Prostate gland (tissue), 2 donors: ENCODE measurements at places on chromosomes 1 and 21.
A peak's percentile ranks its signal among the peaks of the same experiment; 100 is the strongest.

GRCh38 chr1:185480545-185480944, 163.5 kb upstream of the IVNS1ABP start:
- no peak for DNase-seq

DNA sequence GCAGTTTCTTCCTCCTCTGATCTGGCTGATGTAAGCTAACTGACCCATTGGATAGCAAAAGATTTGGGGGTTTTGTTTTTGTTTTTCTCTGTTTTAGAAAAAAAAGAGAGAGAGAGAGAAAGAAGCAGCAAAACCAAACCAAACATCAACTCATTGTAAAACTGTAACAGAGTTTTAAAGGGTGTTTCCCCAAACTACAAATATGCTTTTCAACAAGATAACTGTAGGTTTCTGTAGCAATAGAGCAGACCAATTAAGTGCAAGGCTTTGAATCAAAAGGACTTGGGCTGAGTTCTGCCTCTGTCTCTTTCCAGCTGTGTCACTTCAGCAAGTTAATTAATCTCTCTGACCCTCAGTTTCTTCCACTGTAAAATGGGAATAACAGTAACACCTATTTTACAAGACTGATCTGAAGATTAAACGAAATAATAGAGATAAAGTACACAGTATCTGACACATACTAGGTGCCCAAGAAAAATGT, 44.5 kb downstream of the RRAGC start:
- DNase-seq, result no peak

- DNase-seq, result peak; percentile 24
These were observed 581 bp downstream of the ETV3 start for GRCh38 chr1:157137408-157138219.

GRCh38 chr21:34604556-34604955, 10.4 kb downstream of the RCAN1 start:
- DNase-seq, result no peak

GRCh38 chr1:217435204-217435603, 195.7 kb downstream of the GPATCH2 start:
- no peak for DNase-seq

GRCh38 chr1:13941315-13941714, 241.3 kb downstream of the PRDM2 start:
- DNase-seq, result no peak

- DNase-seq, result no peak
These were observed 103.2 kb upstream of the DMRTA2 start for GRCh38 chr1:50526431-50526830.

GRCh38 chr1:24566236-24566867, 10.5 kb downstream of the NCMAP start:
- no peak for DNase-seq

DNA sequence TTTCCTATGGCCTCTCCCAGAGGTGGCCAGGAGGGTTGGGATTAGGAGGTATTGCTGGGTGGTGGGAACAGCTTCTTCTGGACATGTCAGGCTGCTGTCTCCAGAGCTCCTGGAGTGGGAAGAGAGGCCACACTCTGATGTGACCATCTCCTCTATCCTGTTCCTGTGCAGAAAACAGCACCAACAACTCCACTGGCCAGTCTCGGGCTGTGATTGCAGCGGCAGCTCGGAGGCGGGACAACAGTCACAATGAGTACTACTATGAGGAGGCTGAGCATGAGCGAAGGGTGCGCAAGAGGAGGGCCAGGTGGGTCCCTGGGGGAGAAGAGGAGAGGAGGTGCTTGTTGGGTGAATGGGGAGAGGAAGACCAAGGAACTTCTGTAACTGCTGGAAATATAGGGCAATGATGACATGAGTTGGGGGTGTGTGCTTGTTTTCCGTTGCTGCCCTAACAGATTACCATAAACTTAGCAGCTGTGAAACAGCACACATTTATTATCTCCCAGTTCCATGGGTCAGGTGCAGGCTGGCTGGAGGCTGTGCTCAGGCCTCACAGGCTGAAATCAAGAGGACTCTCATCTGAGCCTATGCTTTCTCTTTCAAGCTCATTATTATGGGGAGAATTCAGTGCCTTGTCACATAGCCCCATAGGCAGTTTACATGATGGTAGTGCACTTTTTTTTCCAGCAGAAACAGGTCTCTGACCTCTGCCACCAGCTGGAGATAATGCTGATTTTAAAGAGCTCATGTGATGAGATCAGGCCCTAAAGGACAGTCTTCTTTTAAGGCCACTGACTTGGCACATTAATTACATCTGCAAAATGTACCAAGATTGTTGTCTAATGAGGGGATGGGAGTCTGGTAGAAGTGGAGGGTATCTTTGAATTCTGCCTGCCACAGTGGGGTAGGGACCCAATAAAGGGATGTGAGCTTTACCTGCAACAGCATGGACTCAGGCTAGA, 20.8 kb downstream of the VANGL2 start:
- no peak for DNase-seq

DNA sequence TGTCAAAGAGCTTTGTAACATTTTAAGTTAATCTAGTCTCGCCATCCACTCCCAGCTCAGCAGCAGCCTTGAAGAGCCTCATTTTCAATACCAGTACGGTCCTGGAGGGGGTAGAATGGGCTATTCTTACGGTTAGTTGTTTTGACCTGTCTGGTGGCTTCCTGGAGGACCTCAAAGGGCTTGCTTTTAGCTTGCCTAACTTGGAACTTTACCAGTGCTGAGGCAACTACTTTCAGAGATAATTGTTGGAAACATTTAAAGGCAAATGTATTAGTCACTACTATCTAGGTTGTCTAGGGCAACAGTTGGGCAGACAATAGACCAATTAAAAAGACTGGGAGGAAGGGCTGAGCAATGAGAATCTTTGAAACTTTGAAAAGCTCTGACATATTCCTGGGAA, 56.0 kb downstream of the TTLL7 start:
- no peak for DNase-seq

GRCh38 chr1:244460197-244460596, 876 bp upstream of the CATSPERE start:
- DNase-seq, result no peak

DNA sequence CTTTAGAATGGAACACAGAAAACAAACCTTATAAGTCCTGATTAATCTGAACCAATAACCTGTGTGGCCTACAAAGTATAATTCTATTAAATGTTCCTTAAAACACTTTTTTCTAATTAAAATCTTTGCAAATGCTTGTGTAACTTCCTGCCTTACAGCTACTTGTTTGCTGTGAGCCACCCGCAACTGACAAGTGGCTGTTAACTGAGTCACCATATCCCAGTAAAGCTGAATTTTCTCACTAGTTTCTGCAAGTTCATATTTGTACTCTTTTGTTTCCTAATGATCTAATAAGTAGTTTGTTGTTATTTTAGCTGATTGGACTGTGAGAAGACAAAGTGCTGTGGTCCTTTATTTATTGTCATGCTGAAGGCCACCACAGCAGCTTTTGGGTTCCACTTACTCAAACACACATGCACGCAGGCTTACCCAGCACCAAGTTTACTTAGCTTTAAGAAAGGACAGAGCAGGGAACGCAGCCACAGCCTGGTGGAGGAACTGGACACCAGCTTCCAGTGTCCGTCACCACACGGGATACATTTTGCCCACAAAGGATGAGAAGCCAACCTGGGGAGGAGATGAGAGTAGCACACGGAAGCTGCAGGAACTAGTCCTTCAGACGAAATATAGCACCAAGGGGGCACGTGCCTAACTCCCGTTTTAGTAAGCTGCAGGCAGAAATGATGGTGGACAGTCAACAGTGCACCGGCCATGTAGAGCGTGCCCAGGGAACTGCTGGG, 47.8 kb downstream of the LCA5L start:
- DNase-seq, result no peak

DNA sequence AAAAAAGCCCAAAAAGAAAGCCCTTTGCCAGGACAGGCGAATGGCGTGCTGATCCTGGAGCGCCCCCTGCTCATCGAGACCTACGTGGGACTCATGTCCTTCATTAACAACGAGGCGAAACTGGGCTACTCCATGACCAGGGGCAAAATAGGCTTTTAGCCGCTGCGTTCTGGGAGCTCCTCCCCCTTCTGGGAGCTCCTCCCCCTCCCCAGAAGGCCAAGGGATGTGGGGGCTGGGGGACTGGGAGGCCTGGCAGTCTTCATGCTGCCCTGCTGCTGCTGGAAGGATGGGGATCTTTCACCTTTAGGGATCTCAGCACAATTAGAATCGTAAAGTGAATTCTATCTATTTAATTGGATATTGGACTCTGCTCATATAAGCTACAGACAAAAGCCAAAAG, 3.6 kb downstream of the TPRG1L start:
- no peak for DNase-seq

DNA sequence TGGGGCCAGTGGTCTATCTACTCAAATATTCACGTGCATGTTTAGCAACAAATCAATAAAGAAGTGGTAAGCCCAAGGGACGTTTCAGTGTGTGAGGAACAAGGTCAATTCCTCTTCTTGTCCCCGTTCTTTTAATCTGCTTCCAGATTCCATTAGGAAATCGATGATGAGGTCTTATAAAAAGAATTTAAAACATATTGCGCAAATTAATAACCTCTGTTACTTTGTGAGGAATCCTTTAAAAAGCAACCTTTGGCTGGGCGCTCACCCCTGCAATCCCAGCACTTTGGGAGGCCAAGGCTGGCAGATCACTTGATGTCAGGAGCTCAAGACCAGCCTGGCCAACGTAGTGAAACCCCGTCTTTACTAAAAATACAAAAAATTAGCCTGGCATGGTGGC, 113.0 kb upstream of the TMPRSS2 start:
- DNase-seq, result no peak

DNA sequence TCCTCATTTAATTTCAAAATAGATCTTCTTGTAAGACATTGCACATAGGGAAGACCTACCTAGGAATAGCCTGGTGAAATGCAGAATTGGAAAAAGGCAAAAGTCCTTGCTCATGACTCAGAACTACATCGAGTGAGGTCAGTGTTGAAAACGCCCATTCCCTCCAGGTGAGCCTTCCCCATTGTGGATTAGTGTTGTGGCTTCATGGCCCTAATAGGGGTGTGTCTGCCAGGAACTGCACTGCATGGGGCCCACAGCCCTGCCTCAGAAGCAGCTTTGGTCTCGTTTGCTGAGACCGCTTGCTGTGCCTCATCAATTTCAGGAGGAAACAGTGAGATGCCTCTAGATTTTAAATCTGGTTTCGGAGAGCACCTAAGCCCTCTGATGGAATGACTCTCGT, 17.0 kb downstream of the TFF3 start:
- DNase-seq, result no peak
